Activated CD4-positive, CD25-positive, alpha-beta regulatory T cell treated with anti-CD3 and anti-CD28 coated beads, Interleukin-2, amount 50 U/mL, for 24 hours (primary cell): ENCODE measurements at places on chromosomes 3 and 15.

DNA sequence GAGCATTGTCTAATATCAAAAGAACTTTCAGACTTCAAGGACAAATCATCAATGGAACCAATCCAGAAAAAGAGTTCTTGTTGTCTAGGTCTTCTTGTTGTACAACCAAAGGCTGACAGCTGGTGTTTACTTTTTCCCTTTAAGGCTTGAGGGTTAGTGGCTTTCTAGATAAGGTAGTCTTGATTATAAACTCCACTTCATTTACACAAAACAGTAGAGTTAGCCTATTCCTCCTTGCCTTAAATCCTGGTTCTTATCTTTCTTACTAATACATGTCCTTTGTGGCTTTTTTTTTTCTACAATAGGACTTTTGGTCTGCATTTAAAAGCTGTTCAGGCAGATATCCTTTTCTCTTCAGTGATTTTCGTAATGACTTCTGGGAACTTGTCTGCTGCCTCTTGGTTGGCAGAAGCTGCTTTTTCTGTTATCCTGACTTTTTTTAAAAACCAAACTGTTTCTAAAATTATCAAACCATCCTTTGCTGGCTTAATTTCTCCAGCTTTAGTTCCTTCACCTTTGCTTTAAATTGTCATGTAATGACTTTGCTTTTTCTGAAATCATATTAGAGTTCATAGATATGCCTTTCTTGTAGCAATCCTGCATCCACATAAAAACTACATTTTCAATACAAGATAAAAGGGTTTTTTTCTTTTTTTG is 44.8 kb downstream of the STRIT1 start:
- no peak for ATAC-seq

- no peak for ATAC-seq
These were observed 314.7 kb upstream of the CFAP20DC start for GRCh38 chr3:59364496-59364895.

GRCh38 chr3:107949394-107949970 is 141.3 kb downstream of the CD47 start:
- ATAC-seq = no peak

GRCh38 chr15:96395687-96396086 is 65.2 kb downstream of the NR2F2 start:
- ATAC-seq = no peak

- ATAC-seq = no peak
These were observed 58.3 kb downstream of the BOC start for GRCh38 chr3:113269661-113270060.

- ATAC-seq = no peak
These were observed 272.7 kb downstream of the MECOM start for GRCh38 chr3:169390741-169391305.
